Aorta (tissue), 5 donors: ENCODE measurements at places on chromosomes 7 and 10. TPM values are rescaled to one million over a fixed set of nuclear protein-coding genes. Genes with fewer than 3 reads are reported as not detected.

COBL gene
- total RNA-seq = 0.75 TPM

CUX1 gene
- total RNA-seq = 136 TPM

HOXA7 gene
- total RNA-seq = 9.3 TPM

GRCh38 chr10:110491346-110491745 lies 6.4 kb upstream of the DUSP5 start:
- no peak for DNase-seq
- no peak overlapping the region for H3K27ac ChIP-seq
- no peaks in the 10 kb centered on the region for H3K36me3 ChIP-seq

- peak overlapping the region; percentile 81 for H3K4me3 ChIP-seq
- H3K36me3 ChIP-seq = no peaks in the 10 kb centered on the region
- H3K27me3 ChIP-seq = no peaks in the 10 kb centered on the region
- H3K4me1 ChIP-seq = no peaks in the 10 kb centered on the region
Observed at GRCh38 chr10:63133821-63134557, 861 bp downstream of the NRBF2 start.
